ENCODE measurements at places on chromosomes 5 and 9.

GRCh38 chr5:1014346-1014745, 5.7 kb downstream of the NKD2 start:
- H3K4me1 ChIP-seq: peaks cover 13% of the 10 kb centered on the region
- H3K27me3 ChIP-seq: peaks cover 27% of the 10 kb centered on the region
- no peak overlapping the region for H3K27ac ChIP-seq
- no peaks in the 10 kb centered on the region for H3K36me3 ChIP-seq
- H3K4me3 ChIP-seq: no peak overlapping the region

DNA sequence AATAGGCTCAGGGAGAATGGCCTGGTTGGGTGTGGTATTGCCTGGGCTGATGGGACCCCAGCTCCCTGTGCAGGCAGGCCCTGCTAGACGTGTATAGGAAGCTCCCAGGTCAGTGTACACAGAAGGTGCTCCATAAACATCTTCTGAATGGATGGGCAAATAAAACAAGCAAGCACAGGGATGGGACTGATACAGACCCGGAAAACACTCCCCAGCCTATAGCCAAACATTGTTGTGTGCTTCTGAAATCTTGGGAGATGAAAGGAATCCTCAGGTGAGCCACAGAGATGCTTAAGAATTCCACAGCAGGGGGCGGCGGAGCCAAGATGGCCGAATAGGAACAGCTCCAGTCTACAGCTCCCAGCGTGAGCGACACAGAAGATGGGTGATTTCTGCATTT, 151.8 kb downstream of the ENTREP1 start:
- no peak overlapping the region for H3K27ac ChIP-seq
- peak; percentile 22 for DNase-seq
- no peak overlapping the region for H3K4me3 ChIP-seq
- no peaks in the 10 kb centered on the region for H3K36me3 ChIP-seq
- peaks cover 14% of the 10 kb centered on the region for H3K4me1 ChIP-seq

- H3K4me3 ChIP-seq: no peak overlapping the region
- H3K4me1 ChIP-seq: no peaks in the 10 kb centered on the region
- no peaks in the 10 kb centered on the region for H3K27me3 ChIP-seq
These were observed 22.3 kb upstream of the DPYSL3 start for GRCh38 chr5:147532156-147532555.

DNA sequence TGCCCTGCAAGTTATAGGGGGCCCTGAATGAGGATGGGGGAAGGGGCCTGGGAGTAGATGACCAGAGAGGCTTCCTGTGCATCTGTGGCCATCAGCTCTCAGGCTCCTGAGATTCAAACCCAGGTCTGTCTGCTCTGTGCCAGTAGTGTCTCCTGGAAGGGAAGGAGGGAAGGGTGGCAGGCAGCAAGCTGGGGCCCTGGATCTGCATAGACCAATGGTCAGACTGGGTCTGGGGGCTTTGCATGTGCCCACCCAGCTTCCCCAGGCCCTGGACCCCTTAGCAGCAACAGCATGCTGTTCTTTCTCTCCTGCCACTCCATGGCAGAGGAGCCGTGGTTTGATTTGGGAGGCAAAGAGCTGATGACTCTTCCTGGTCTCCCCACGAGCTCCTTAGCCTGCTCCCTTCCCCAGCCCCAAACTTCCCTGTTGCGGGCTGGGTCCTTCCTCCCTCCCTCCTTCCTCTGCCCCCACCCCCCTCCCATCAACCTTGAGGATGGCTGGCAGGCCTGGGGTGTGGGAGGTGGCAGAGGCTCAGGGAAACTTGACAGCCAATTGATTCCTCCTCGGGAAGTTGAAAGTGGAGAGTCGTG, 31.6 kb downstream of the DAB2IP start:
- DNase-seq: no peak
- H3K4me1 ChIP-seq: no peaks in the 10 kb centered on the region
- no peak overlapping the region for H3K27ac ChIP-seq
- H3K27me3 ChIP-seq: no peaks in the 10 kb centered on the region

- H3K36me3 ChIP-seq: no peaks in the 10 kb centered on the region
- no peak for DNase-seq
- H3K4me1 ChIP-seq: peaks cover 7% of the 10 kb centered on the region
These were observed 143.1 kb downstream of the FSTL4 start for GRCh38 chr5:133469252-133469651.

DNA sequence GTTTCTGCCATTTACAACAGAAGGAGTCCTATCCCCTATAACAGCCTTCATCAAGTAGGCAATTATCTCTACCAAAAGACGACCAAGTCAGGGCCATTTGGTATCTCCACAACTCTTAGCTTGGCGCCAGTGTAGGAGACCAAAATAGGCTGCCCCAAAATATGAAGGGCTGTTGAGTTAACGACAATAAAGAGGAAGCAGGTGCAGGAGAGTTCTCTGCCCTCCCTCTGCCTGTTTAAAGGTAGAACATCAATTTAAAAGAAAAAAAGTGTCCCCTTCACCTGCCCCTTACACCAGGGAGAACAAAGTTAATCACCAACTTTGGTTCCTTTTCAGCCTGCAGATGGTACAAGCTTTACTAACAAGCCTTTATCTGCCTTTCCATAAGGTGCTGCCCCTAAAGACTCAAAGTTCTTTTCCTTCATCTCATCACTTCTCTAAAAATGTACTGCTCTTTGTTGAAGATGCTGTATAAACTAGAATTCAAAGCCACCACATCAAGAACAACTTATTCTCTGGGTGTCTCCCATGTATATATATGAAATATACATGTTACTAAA, 33.3 kb downstream of the PPP1R2B start:
- H3K27ac ChIP-seq: no peak overlapping the region
- no peaks in the 10 kb centered on the region for H3K36me3 ChIP-seq
- no peaks in the 10 kb centered on the region for H3K27me3 ChIP-seq
- no peak overlapping the region for H3K4me3 ChIP-seq
